ENCODE measurements at places on chromosomes 13 and 19.

DNA sequence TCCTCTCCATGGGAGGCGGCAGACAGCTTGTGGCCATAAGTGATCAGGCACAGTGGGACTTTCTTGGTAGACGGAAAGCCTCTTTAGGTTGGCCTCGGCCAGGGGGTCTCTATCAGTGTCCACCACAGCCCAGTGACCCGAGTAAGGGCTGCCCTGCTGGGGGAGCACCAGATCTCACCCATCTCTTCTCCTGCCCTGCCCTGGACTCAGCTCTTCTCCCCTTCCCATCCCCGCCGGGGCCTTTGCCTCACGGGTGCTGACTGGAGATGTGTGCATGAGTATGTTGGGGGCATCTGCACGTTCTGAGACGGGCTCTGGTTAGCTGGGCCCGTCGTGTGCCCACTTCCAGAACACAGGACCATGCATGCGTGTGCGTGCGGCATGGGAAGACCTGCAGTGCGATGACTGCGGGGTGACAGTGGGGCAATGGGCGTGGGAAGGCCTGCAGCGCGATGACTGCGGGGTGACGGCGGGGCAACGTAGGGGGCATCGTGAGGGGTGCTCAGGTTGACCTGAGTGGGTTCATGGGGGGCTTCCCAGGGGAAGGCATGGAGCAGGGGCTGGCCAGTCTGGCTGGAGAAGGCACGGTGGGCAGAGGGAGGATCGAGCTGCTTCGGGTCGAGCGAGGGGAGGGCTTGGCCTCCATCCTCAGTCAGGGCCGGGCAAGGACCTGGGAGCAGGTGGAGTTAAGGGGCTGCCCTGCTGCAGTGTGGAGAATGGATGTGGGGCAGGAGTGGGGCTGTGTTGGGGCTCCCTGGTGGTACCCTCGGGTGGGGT lies 15.9 kb downstream of the EPN1 start:
- no peak for DNase-seq

DNA sequence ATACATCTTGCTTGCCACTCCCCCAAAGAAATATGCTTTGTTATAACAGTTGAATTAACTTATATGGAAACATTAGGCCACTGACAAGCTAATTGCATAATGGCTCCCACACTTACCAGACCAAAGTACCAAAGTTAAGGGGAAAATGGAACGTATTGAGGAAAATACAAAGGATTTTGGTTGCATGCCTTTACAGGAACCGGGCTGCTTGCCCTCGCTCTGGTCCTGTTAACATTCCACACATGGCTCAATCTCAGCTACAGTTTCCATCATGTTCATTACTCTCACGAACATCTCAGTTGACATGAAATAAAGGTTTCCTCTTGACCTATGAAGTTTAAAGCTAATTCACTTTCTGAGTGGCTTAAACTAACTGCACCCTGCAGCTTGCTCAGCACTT lies 220.7 kb upstream of the RXFP2 start:
- DNase-seq = no peak

DNA sequence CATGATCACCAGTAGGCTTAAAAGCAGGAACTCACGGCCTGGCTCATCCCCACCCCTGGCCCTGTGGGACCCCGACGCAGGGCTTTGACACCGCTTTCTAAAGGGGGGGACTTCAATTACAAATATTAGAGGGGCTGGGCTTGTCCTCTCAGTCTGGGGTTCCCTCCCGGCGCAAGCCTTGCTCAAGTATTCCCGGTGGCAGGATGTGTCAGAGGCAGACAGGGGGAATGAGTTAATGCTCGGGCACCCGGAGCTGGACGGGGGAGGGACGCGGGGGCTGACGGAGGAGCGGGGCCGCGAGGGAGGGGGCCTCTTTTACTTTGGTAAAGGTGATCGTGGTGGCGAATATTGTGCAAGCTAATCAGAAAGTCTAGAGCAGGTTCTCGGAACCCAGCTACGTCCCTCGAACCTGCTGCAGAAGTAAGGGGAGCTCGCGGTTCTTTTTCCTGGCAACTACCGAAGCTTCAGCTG lies 1.1 kb downstream of the FGF14 start:
- peak; percentile 21 for DNase-seq

DNA sequence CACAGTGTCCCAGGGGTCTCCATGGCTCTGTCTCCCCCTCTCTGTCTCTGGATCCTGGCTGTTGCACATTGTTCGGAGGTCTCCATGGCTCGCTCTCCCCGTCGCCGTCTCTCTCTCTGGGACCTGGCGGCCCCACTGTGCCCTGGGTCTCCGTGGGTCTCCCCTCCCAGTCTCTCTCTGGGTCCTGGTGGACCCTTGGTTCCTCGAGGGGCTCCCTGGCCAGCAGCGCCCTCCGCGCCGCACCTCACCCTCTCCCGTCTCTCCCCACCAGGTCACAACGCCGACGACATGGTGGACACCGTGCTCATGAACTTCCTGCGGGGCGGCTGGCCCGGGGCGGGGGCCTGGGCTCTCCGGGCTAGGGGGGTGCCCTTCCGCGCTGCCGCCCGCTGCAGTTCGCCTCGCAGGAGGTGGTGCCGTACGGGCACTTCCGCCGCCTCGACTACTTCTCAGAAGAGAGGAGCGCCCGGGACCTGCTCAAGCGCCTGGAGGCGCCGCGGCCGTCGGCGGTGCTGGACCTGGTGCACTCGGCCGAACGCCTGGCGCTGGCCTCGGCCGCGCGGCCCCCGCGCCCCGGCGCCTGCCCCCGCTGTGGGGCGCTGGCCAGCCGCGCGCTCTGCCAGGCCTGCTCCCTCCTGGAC lies 29.1 kb downstream of the SIGLEC5 start:
- no peak for DNase-seq

DNA sequence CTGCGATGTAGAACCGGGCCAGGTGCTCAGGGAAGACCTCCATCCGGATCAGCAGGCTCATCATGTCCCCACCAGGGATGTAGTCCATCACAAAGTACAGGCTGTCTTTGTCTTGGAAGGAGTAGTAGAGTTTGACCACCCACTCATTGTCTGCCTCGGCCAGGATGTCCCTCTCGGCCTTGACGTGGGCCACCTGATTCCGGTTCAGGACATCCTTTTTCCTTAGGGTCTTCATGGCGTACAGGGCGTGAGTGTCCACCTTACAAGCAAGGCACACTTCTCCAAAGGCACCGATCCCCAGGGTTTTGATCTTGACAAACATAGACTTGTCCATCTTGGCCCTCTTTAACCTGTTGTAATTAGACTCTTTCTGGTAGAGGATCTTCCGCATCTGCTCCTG lies 78.0 kb downstream of the LATS2 start:
- no peak for DNase-seq

DNA sequence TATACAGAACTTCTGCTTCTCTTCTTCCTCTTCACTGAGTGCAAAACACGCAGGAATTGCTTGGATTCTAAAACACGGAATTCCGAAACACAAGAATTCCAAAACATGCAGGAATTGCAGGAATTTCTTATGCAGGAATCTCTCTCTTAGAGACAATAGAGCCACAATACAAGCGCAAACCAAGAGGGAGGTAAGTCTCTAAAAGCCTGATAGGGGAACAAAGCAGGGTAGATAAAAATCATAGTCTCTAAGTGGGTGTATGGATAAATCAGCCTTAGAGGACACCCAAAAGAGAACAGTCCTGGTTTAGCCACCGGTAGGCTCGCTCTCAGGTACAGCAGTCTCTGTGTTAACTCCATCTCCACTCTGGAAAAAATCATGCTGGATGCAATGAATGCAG lies 112.9 kb downstream of the LHFPL6 start:
- no peak for DNase-seq

DNA sequence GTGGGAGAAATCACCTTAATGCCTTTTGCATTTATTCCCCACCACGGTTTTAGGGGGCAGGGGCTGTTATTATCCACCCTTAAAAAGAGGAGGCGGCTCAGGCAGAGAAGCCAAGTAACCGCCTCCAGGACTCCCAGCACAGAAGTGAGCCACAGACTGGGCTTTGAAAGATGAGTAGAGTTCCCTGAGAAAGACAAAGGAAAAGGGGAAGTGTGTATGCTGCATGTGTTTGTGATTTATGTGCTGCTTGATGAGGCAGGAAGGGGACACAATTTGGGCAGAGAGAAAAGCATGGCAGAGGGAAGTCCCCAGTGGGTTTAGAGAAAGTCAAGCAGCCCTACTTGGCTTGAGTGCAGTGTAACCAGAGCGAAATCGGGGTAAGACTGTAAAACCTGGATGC lies 85.0 kb downstream of the DOCK9 start:
- no peak for DNase-seq

- DNase-seq = peak; percentile 64
Measured at GRCh38 chr13:46181840-46182490, at the start of gene LCP1. Gene LCP1 (minus strand): TSS chr13:46182177. CDS start chr13:46159662, 22,515 bp downstream.

- DNase-seq = no peak
Measured at GRCh38 chr13:89852570-89852969, 1494.9 kb upstream of the MIR17HG start.

DNA sequence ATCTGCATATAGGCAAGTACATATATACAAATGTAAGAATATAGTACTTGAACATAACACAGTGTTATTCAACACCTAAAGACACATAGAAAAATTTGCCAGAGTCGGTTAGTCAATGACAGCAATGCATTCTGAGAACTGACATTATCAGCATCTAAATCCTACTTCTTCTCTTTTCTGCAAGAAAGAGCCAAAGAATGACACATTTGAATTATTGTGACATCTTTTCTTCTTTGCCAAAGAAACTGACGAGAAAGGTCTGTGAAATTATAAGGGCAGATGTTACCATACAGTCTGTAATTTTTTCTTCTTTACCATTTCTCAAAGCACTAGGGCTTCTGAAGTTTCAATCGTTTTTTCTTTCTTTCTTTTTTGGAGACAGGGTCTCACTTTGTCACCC lies 350.9 kb upstream of the NBEA start:
- no peak for DNase-seq

- no peak for DNase-seq
Measured at GRCh38 chr19:35088131-35088913, 27.3 kb upstream of the FXYD3 start.

GRCh38 chr19:11418549-11419506 lies at the start of gene RGL3:
Gene RGL3 (minus strand): TSS chr19:11419314. CDS start chr19:11419278, 36 bp downstream.
- no peak for DNase-seq

DNA sequence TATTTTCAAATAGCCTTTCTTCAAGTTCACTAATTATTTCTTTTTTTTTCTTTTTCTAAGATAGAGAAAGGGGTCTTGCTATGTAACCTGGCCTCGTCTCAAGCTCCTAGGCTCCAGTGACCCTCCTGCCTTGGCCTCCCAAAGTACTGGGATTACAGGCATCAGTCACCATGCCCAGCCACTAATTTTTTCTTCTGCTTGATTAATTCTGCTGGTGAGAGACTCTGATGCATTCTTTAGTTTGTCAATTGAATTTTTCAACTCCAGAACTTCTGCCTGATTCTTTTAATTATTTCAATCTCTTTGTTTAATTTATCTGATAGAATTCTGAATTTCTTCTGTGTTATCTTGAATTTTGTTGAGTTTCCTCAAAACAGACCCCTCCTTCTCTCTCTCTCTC lies 11.4 kb downstream of the BLOC1S3 start:
- no peak for DNase-seq

GRCh38 chr13:50893211-50893852 lies 16.3 kb upstream of the RNASEH2B start:
- DNase-seq = no peak

GRCh38 chr19:812747-813218 lies 9.0 kb downstream of the PLPPR3 start:
- DNase-seq = no peak

- no peak for DNase-seq
Measured at GRCh38 chr19:36638862-36639510, 27.7 kb downstream of the ZNF461 start.

DNA sequence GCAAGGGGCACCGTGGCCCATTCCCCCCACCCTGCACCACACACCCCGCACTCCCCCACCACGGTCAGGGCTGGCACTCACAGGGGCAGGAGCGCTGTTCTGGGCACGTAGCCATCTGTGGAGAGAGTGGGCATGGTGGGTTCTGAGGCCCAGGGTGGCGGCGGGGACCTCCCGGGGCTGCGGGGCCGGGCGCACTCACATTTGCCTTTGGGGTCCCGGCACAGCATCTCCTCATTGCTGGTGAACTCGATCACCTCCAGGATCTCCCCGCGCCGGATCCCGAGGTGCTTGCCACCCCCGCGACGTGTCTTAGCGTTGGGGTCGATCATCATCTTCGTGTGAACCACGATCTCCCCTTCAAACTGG lies 12.1 kb downstream of the PRAM1 start:
- no peak for DNase-seq

- DNase-seq = no peak
Measured at GRCh38 chr19:2588081-2588777, 112.3 kb downstream of the GADD45B start.

GRCh38 chr13:34577051-34577450 lies 365.0 kb upstream of the NBEA start:
- DNase-seq = no peak

Data from activated T-cell treated with anti-CD3 and anti-CD28 coated beads, Interleukin-2, amount 50 U/mL, for 1 hour (primary cell).